Activated T-cell treated with anti-CD3 and anti-CD28 coated beads, Interleukin-2, amount 50 U/mL, for 1 hour (primary cell): ENCODE measurements at places on chromosomes 4 and X.

- no peak for DNase-seq
Measured at GRCh38 chr4:144582105-144582850, 63.7 kb upstream of the HHIP start.

DNA sequence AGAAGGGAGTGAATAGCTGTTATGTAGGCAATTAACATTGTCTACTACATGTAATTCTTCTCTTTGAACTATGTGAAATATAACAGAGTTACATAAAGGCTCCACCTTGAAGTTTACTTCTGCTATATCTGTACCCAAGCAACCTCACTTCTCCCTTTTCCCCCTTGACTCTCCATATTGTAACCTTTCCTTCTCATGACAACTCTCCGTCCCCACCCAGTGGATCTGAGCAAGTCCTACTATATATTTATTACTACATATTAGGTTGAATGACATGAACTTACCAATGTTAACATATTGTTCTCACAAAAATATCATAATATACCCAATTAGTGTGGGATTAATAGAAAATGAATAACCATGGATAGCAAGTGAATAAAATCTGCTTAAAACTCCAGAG, 93.2 kb upstream of the ATP8A1 start:
- no peak for DNase-seq

GRCh38 chr4:12105519-12105918, 676.8 kb upstream of the HS3ST1 start:
- DNase-seq = no peak

- DNase-seq = peak; percentile 17
Measured at GRCh38 chrX:1486749-1487361, 34.1 kb upstream of the ASMTL start.

- DNase-seq = no peak
Measured at GRCh38 chrX:2705046-2705832, 14.1 kb downstream of the CD99 start.

- no peak for DNase-seq
Measured at GRCh38 chr4:26893491-26893890, 32.9 kb downstream of the STIM2 start.

GRCh38 chrX:34879346-34879745, 63.2 kb upstream of the FAM47B start:
- no peak for DNase-seq

DNA sequence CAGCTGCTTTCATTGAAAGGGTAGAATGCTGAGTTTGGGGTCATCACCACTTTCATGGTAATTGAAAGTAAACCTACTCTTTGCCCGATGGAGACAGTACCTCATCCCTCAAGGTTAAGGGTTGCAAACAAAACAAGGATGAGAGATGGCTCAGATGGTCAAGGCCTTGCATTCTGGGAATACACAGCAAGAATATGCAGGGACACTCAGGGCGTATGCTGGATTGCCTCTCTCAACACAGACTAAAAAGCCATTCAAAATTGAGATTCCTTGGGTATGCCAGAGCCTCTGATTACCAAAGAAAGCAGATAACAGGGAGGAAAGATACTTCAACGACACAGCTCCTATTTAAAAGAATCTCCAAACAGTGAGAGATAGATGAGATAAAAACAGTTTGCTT, 310.4 kb downstream of the ARAP2 start:
- DNase-seq = no peak

DNA sequence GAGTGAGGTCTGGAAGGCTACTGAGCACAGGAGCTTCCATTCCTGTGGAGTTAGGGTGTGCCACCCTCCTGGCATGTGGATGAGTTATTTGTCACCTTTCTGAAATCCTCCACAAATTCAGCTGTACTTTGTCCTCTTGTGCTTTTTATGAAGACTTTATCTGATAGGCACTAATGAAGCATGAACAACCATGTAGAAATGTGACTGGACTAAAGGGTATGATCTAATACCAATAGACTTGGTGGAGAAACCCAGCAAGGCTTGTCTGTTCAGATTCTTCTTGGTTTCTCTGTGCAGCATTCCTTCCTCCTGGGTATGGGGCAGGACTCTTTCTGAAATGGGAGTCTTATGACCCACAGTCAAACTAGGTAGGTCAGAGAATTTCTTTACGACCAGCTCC, 9.6 kb downstream of the NBDY start:
- DNase-seq = no peak

GRCh38 chrX:10636851-10637250, 16.5 kb upstream of the MID1 start:
- no peak for DNase-seq

GRCh38 chrX:140507982-140508305, 3.1 kb upstream of the SOX3 start:
- DNase-seq = no peak

GRCh38 chr4:14783011-14783877, 219.0 kb upstream of the CPEB2 start:
- no peak for DNase-seq

- no peak for DNase-seq
Measured at GRCh38 chrX:44705817-44706551, 137.8 kb upstream of the DUSP21 start.

DNA sequence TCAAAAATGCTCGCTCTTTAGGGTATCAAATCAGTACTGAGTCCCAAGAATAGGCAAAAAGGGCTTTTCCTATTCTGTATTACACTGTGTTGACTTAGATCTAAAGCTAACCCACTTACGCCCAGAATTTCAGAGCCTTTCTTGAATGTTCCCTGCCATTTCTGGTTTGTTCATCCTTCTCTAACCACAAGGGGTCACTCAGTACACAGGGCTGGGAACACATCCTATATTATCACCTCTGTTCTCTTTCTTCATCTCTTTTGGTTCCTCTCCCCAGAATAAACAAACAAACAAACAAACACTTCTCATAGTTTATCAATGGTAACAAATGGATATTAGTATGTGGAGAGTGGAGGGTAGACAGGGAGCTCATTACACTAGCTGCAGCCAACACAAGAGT, 25.5 kb upstream of the MORC4 start:
- no peak for DNase-seq

- DNase-seq = no peak
Measured at GRCh38 chr4:114688059-114688458, 89.5 kb downstream of the UGT8 start.

GRCh38 chrX:136165406-136165805, 18.1 kb downstream of the FHL1 start:
- no peak for DNase-seq

DNA sequence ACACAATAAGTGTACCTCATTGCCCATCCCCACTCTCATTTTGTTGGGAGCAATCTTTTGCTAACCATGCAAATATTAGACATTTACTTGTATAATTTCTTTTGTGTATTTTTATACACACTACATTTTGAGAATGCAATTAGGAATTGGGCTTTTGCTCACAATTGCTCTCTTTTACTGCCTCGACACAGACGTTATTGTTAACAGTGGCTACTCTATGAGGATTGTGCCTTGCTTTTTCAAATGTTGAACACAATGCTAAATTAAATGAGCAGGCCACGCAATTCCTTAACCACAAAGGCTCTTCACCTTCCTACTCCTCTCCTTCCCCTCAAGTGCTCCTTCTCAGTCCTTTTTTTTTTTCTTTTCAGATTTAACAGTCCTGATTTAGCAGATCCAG, 42.8 kb upstream of the HPF1 start:
- no peak for DNase-seq

DNA sequence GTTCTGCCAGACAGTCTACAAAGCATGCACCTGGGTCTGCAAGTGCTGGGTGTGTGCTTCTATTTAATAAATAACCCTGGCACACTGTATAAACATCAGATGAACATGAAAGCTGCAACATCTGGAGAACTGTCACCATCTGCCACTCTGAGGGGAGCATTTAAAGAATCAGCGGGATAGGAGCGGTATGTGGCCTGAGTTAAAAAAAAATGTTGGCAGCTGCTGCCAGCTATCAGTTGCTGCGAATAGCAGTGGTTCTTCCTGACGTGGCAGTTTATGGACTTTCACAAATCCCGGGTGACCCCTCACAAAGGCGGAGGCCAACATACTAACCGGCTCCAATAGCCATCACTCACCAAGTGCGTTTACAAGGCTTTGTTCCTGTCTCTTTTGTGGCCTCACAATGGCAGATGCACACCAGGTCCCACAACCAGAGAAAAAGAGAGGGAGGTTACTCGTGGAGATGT, 95.1 kb downstream of the RASL11B start:
- DNase-seq = no peak

- DNase-seq = no peak
Measured at GRCh38 chr4:41935652-41936021, 408 bp downstream of the TMEM33 start.

DNA sequence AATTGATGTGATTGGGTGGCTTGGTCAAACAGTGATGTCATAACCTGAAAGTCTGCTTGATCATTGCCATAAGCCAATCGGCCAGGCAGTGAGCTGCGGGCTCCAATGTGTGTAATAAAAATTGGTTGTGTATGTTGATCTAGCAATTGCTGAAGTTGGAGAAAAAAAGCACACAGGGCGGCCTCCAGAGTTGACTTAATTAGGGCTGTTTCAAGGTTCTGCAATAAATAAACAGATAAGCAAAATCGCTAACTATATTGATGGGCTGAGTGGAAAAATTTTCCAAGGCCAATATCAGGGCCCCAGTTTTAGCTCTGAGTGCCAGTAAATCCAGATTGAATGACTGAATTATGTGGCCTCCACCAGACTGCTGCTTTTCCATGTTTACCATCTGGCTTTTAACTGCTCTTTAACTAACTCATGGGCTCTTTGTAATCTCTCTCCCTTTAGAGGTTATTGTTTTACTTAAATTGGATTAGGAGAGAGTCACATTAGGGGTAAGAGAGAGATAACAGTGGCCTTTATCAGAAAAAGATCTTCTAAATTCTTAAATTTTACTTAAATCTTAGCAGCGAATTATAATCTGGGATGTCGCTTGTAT, 160.6 kb upstream of the WDFY3 start:
- DNase-seq = no peak

DNA sequence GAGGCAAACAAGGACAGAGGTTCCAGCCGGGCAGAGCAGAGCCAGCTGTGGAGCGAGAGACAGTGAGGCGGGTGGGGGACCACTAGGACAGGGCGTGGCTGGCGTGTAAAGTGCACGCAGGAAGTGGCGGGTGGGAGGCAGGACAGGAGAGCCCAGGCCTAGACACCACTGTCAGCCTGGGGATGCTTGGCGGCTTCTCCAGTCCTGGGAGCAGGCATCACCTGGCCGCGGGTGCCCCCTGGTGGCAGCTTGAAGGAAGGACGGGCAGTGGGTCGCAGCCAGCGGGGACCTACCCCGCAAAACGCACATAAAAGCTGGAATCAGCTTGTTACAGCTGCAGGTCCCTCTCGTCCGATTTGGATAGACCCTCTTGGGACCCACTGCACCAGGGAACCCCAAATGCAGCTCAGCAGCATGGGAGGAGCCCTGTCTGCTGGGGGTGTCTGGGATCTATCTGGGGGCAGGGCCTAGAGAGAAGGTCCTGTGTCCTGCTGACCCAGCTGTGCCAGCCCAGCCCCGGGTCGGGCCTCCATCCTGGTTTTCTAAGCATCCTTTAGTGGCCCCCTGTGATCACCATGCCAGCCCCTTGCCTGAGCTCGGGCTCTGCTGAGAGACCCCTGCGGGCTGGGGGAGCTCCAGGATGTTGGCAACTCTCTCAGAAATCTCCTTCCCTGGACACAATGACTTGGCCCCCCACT, 57.7 kb downstream of the WFS1 start:
- peak; percentile 81 for DNase-seq

GRCh38 chr4:125796138-125796537, 481.4 kb downstream of the FAT4 start:
- DNase-seq = no peak

DNA sequence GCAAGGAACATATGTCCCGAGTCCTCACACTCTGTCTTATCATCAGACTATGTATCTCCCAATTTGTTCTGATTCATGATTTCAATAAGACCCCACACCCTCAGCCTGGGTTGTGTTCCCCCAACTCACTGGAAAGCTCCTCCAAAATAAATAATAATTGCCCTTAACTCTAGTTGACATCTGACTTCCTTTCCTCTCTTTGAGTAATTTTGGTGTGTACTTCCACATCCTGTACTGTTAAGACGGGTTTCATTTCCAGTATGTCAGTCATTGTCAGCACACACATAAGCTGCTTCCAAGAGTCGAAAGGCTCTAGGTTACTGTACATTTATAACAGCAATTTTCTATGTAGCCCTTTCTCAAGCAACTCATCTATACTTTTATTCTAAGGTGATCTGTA, 52.2 kb upstream of the C1QTNF7 start:
- no peak for DNase-seq

DNA sequence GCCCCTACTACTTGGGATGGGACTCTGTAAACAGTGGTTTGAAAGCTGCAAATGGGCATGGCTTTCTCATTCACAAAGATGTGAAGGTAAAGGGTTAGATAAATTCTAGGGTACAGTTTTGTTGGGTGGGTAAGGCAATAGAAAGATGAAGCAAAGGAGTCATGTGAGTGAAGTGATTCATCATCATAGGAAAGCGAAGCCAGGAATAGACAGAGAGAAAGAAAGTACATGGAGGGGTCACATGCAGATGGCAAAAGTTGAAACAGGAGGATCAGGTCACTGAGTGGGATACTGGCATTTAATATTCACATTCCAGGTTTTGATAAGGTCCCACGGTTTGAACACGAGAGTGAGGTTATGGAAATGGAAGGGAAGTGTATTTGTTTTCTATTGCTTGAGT, 8.2 kb upstream of the ABCG2 start:
- no peak for DNase-seq

- no peak for DNase-seq
Measured at GRCh38 chr4:39233114-39233513, 50.8 kb downstream of the WDR19 start.

DNA sequence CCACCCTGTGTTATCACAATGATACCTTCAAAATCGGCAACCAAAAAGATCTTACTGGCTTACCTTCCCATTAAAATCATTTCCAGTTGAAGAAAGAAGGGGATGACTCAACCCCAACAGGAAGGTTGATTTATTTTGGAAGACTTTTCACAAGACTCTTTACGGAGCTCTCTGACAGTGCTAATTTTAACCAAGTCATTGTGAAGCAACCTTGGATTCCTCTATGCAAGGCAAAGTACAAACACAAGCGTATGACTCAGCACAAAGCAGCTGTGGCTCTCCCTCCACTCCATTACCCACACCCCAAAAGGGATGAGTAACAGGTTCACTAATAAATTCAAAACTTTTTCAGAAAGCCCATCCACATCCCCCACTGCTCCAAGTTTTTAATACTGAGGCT, 213.8 kb upstream of the FGF13 start:
- DNase-seq = no peak

DNA sequence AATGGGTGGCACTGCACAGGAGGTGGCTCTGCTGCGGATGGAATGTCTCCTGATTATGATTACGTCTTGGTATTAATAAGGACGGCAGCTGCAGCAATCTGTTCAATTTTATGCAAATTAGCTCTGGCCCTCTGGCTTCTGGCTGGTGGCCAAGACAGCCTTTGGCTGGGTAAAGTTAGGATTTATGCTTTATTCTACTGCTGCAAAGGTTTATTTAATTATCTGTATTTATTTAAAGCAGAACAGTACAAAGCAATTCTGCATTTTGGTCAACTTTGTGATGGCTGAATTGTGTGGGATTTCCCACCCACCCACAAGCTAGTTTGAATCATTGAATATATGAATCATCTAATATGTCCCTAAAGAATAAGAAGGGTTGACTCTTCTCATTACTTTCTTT, 745.6 kb upstream of the FAM241A start:
- no peak for DNase-seq

- no peak for DNase-seq
Measured at GRCh38 chr4:82957045-82957444, 53.6 kb downstream of the LIN54 start.
